Kidney glomerular epithelial cell (primary cell): ENCODE measurements at places on chromosomes 2 and 18.

GRCh38 chr18:27184115-27185024 is 738 bp downstream of the CHST9 start:
- no peak for DNase-seq

GRCh38 chr2:109433926-109434325 is 179.8 kb downstream of the SEPTIN10 start:
- no peak for DNase-seq

DNA sequence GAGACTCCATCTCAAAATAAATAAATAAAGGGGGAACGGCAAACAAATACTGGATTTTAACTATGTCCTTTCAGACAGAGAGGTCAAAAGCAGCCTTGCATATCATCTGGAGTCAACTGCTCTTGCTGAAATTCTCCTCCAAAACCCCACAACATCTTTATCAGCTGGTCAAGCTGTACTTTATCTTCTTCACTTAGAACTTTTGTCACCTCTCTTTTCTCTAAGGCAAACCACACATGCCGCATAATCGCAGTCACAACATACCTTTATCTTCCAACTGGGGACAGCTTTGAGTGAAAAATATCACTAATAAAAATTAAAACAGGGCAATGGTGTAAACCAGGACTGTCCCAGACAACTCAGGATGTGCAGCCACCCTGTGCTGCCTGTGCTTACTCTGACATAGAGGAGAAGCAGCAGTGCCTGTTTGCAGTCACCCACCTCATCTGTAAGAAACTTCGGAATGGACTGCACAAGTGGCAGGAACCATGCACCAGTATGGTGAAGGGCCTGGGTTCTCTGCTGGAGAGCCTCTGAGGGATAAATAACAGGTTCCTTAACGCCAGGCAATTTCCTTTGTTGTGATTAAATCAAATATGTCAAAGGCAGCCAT is 6.2 kb downstream of the MPPE1 start:
- no peak for DNase-seq

DNA sequence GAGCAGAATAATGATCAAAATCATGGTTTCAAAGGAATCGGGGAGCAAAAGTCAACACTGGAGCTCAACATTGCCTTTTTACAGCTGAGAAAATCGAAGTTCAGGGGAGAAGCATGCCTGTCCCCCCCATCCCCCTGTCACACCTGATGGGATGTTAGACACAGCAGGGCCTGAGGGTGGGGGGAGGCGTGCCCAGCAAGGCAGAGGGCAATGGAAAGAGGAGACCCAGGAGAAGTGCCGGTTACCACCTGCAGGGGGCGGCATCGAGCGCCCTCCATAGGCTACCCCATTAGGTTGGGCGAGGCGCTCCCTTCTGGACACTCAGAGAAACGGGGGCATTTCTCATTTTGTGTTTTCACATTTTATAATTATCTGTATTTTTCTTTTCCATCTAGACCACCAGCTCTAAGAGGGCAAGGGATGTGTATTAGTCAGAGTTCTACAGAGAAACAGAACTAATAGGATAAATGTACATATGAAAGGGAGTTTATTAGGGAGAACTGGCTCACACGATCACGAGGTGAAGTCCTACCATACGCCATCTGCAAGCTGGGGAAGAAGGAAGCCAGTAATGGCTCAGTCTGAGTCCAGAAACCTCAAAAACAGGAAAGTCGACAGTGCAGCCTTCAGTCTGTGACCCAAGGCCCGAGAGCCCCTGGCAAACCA is 271.3 kb downstream of the LRATD1 start:
- no peak for DNase-seq

DNA sequence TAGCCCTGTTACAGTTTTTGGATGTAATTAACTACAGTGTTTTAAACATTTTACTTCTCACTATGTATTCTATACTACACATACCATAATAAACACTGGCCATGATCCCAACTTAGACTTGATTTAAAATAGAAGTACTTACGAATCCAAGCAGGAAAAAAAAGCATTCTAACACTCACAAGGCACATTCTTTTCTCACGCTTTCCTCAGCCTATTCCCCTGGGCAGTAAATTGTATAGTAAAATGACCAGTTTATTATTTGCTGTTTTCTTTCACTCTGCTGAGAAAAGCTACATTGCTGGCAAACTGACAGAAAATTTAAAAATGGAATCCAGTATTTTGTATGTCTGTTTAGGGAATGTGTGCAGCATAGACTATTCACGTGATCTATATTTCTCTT is 2.8 kb upstream of the TANC1 start:
- no peak for DNase-seq
